ENCODE measurements at places on chromosomes 3 and 15.

GRCh38 chr15:99009741-99010330, 2.2 kb upstream of the PGPEP1L start:
- no peak for DNase-seq

DNA sequence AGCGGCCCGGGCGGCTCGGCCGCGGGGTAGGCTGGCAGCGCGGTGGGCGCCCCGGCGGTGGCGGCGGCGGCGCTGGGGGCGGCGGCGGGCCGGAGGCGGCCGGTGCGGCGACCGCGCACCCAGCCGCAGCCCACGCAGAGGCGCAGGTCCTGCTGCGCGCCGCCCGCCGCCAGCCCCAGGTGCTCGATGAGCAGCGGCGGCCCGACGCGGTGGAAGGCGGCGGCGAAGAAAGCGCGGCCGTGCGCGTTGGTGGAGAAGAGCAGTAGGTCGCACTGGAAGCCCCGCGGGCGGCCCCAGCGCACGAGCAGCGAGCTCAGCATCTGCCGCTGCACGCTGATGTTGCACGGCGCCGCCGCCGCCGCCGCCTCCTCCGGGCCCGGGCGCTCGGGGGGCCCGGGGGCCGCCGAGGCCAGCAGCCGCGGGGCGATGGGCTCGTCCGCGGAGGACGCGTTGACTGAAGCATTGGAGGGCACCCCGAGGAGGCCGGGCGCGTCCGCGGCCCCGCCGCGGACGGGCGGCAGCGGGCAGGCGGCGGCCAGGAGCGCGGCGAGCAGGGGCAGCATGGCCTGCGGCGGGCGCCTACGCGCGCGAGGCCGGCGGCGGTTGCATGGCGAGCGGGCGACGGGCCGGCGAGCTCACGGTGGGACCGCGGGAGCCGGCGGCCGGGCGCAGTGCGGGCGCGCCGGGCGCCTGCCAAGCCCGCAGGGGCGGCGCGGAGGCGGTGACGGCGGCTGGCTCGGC, 452 bp downstream of the TMEM158 start:
- no peak for DNase-seq

DNA sequence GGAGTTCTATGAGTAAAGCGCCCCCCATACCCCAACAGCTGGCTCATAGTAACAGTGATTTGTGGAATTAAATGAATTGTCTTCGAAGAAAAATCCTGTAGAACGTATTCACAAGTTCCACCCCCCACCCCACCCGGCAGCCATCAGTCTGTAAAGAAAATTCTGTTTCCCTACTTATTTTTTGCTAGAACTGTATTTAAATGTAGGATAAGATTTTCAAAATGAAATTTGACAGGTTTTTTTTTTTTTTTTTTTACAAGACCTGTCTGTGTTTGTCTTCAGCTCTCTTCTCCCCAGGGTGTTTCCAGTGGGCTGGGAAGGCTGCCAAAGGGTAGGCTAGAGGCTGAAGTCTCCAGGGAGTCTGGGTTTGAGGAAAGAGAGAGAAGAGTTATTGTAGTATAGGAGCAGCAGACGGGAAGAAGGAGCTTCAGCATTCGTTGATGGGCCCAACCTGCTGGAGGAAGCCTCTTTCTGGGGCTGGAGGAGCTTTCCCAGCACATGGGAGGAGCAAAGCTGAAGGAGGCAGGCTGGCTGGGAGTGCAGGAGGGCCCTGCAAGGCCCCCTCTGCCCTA, 130.6 kb upstream of the SEMA6D start:
- no peak for DNase-seq

GRCh38 chr15:75126864-75127580, 74.7 kb upstream of the C15orf39 start:
- DNase-seq, result no peak

DNA sequence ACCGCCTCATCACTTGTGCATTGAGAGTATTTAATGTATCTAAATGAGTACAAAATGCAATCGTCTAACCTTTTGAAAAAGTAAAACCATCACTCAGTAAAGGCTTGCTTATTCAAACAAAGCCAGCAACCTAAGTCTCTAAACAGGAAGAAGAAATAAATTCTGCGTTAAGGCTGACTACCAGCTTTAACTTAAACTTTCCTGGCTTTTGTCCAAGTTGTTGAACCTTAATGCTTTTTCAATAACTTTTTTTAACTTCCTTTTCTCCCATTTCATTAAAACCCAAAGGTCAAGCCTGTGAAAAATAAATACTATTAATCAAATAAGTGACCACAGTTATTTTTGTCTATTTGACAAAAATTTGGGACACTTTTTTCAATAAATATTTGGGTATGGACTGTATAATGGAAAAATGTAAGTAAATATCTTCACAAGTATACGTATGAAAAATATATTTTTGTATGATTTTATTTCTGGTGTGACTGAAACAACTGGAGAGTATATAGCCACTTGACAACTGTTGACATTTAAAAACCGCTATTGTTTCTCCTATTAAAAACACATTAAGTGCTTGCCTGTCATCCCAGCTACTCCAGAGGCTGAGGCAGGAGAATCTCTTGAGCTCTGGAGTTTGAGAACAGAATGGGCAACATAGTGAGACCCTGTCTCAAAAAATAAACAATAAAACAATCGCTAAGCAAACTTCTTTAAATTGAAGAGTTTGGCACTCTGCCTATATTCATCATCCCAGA, 2.9 kb downstream of the KLHL24 start:
- peak; percentile 44 for DNase-seq

- DNase-seq, result no peak
Observed at GRCh38 chr15:45150481-45150880, 20.7 kb downstream of the DUOX1 start.

DNA sequence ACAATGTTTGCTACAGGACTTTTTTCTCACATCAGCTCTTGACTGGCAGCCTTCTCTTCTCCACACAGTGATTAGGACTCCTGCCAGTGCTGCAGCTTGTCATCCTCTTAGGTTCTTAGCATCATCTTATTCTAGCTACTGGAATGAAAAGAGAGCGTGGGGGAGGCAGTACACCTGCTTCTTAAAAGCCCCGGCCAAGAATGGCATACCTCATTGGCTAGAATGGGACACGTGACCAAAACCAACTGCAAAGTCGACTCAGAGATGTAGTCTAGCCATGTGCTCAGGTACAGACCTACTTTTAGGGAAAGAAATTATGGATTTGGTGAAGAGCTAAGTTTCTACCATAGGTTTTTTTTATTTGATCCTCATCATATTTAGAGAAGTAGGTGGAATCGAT, 44.1 kb downstream of the RARB start:
- DNase-seq, result no peak

DNA sequence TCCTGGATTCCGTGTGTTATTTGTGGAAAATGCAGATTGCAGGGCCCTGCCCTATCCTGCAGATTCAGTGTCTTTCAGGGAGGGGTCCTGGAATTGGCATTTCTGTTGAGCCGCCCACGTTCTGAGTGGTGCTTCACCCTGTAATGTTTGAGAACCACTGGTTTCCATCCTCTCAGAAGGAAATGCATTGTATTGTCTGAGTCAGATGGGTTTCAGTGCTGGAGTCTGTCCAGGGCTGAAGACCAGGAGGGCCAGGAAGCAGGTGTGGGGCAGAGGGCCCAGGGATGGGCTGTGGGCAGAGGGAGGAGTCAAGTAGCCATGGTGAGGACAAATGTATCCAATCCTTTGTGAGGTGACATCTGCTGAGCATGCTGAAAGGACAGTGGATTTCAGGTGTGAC, 123.8 kb downstream of the SV2B start:
- no peak for DNase-seq

- DNase-seq, result no peak
Observed at GRCh38 chr3:58416191-58416590, 17.4 kb downstream of the PDHB start.

- no peak for DNase-seq
Observed at GRCh38 chr3:169215461-169216352, 447.8 kb downstream of the MECOM start.

- no peak for DNase-seq
Observed at GRCh38 chr3:128294999-128295468, 141.8 kb downstream of the EEFSEC start.

GRCh38 chr15:96324940-96325540, 5.5 kb upstream of the NR2F2 start:
- no peak for DNase-seq

- DNase-seq, result no peak
Observed at GRCh38 chr3:24229468-24230221, 265.0 kb downstream of the THRB start.

Data from NAMALWA (cell line).